ENCODE measurements at places on chromosomes 2 and 18.
A peak's percentile ranks its signal among the peaks of the same experiment; 100 is the strongest.

DNA sequence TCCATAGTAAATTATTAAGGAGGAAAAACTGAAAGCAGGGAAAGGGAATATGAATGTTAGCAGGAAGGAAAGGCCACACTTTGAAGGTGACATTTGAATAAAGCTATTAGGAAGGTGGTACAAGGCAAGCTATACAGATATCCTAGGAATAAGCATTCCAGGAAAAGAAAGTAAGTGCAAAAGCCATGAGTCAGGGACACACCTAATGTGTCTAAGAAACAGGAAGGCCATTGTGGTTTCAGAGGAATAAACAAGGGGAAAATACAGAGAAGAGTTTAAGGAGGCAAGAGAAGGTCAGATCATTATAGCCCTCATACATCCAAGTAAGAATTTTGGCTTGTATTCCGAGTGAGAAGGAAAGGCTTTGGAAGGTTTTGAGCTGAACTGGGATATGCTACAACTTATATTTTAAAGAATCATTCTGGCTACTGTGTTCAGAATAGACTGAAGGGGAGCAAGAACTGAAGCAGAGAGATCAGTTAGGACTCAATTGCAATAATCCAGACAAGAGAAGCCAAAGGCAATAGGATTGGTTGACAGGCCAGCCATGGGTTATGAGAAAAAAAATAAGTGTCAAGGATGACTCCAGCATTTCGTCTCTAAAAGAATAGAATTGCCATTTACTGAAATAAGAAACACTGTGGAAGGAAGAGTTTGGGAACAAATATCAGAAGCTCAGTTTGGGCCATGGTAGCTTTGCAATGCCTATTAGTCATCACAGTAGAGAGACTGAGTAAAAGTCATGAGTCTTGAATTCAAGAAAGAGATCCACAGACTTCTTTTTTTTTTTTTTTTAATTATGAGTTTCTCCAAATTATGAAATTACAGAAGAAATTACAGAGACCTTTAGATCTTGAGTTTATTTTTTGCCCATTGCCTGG lies 11.3 kb downstream of the RAD51AP2 start:
- peak; percentile 43 for DNase-seq

DNA sequence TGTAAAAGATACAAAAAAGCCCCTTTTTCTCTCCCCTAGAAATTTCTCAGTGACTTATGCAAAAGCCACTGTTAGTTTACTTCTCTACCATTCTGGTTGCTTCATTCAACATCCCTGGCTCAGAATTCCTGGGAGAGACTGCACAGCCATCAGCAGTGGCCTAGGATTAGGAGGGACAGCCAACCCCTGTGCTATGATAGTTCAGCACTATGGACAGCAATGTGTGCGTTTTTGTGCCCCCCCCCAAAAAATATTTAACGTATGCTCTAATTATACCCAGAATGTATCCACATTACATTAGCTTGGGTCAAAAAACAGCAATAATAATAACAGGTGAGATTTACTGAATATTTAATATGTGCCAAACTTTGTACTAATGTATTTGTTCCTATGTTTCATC lies 29.0 kb downstream of the OSR1 start:
- no peak for DNase-seq

DNA sequence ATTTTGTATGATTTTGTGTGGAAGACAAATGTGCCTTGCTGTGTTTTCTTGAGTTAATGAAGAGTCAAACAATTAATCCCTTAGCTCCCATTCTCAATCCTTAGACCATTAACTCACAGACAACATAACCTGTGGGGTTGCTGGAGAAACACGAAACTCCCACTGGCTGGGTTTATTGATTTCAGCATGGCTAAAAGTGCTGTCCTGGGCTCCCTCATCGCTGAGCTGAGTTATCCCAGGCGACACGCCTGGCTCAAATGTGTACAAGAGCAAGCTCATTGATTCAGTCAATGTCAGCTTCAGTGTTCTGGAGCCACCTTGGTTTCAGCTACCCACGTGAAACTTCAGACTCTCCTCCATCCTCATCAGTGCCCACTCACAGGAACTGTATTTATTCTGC lies 896.1 kb downstream of the CNTNAP5 start:
- DNase-seq: no peak

GRCh38 chr2:191187105-191187829 lies 36.5 kb upstream of the STAT4 start:
- no peak for DNase-seq

DNA sequence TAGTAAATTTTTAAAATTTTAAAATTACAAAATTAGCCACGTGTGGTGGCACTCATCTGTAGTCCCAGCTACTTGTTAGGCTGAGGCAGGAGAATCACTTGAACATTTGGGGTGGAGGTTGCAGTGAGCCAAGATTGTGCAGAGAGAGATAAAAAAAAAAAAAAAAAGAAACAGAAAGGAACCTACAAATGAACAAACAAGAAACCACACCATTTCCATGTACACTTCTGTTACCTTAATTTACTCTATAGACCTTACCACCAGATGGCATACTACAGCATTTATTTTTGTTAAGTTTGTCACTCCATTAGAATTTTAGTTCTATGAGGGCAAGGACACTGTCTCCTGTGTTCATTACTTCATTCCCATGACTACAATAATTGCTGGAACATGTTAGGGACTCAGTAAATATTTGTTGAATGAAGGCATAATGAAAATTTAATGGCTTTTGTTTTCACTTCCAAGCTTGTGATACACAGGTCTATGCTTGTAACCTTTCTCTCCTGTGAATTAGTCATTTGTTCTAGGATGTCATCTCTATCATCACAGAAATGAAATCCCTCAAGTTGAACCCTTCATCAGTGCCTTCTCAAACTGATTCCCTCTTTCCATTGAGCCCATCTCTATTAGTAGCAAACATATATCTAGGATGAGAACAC lies 76.0 kb downstream of the ARHGAP15 start:
- no peak for DNase-seq

- DNase-seq: no peak
Measured at GRCh38 chr2:200451511-200451910, 58.4 kb downstream of the KCTD18 start.

- peak; percentile 75 for DNase-seq
Measured at GRCh38 chr18:6561420-6561861, 146.7 kb upstream of the L3MBTL4 start.

GRCh38 chr2:143144813-143145455 lies 15.7 kb downstream of the ARHGAP15 start:
- no peak for DNase-seq

DNA sequence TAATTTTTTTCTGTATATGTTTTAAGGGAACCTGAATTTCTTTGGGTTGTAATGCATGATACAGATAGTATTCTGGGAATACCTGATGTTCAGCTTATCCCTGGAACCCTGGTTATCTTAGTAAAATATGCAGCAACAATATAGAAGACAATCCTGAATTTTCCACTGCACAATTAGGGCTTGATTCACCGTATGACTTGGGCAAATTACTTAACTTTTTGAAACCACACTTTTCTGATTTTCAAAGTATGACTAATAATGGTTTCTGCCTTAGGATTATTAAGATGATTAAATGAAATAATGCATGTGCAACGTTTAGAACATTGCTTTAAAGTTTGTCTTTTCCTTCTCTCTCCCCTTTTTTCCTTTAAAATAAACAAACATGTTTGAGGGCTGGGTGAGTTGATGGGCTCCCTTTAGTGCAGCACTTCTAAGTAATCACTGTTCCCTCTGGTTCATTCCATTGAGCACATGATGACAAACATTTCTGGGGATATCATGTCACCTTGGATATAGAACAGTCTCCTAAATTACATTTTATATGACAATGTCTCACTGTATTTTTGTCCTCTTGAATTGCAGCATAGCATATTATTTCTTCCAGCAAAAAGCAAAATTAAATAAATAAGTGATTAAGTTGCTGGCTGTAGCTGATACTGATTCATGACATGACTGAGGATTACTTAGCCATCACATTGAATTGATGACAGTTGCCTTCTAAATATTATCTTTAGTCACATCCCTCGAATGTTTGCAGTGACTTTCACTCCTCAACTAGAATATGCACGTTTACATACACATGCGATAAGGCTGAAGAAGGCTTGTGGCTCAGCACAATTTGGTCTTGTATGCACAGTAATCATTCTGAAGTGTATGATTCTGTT lies 254.5 kb downstream of the NEDD4L start:
- no peak for DNase-seq

DNA sequence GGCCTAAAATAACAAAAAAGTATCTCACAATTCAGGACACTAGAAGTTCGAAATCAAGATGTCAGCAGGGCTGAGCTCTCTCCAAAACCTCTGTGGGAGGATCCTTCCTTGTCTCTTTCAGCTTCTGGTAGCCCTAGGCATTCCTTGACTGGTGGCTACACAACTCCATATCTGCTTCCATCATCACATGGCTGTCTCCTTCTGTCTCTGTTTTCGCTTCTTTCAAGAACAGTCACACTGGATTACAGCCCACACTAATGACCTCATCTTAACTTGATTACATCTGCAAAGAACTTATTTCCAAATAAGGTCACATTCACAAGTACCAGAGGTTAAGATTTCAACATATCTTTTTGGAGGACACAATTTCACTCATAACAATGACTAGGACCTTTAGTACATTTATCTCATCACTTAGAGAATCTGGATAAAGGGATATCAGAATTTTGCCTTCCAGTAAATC lies 275.2 kb downstream of the IRS1 start:
- no peak for DNase-seq

DNA sequence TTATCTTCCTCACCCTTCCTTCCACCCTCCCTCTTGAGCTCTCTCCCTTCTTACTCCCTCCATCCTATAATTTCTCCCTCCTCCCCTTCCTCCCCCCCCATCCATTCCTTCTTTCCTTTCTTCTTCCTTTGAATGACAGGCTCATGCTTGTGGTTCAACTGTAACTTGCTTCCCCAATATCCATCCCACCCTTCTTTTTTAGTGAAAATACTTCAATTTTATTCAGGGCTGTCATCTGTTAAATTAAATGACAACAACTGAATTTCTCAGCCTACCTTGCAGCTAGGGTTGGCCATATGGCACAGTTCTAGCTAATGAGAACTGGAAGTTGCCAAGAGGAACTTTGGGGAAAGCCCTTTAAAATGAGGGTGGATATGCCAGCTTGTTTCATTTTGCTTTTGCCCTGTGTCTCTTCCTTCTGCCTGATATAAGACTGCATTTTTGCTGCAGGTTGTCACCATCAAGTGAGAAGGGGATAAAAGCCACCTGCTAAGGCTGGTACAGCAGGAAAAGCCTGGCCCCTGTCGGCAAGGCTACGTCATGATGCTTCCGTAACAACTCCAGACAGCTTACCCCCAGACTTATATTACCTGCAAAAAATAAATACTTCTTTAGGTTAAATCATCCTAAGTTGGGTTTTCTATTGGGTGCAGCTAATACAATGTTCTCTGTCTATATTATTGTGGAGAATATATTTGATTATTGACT lies 121.8 kb downstream of the NXPH2 start:
- DNase-seq: no peak

DNA sequence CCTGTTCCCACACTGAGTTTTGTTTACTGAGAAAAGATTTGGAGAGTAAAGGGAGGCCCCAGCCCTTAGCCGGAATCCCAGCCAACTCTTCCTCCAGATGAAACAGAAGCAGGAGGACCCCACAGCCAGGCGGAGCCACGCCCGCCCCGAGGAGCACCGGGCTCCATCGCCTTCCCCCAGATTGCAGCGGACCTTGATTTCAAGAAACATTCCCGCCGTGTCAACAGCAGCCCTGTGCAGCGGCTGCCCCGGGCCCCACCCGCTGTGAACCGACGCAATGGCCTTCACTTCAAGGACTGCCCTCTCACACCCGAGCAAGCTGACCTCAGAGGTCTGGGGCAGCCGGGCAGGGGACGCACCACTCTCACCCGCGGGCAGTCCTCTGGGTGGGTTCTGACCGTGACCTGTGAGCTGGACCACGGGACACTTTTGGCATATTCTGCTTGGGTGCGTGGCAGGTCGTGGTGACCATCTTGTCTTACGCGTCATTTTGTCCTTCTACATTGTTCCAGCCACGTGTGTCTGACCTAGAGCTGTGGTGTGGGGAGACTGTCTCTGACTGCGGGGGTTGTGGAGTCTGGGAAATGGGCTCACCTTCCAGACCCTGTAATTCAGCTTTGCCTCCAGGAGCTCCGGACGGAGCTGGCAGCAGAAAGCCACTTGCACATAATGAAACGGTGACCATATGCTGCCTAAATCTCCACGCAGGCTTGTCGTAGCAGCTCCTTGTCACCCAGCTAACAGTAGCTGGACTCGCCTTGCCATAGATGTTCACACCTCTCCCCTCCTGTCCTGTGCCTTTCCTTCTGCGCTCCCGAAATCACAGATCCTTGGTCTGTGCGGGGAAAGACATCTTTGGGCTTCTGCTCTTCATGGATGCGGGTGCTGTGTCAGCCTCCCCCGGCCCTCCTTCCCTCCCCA lies 32.0 kb upstream of the INHBB start:
- DNase-seq: no peak

DNA sequence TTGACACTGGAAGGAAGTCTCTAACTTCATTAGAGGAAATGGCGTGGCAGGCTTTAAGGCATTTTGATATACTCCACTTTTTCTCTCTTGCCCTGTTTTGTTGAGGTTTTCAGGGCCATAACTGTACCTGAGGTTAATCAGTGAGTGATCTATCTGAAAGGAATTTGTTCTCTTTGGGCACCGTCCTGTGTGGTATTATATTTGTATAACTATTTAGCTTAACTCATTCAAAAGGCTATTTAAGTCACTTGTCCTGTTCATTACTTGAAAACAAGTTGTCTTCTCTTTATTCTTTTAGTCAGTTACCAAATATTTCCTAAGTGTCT lies 180.4 kb downstream of the NEDD4L start:
- no peak for DNase-seq

- DNase-seq: no peak
Measured at GRCh38 chr18:79933765-79934164, 17.7 kb downstream of the SLC66A2 start.

- DNase-seq: no peak
Measured at GRCh38 chr18:34595690-34596089, 114.4 kb upstream of the DTNA start.

- DNase-seq: no peak
Measured at GRCh38 chr18:4821801-4822200, 366.7 kb upstream of the DLGAP1 start.

DNA sequence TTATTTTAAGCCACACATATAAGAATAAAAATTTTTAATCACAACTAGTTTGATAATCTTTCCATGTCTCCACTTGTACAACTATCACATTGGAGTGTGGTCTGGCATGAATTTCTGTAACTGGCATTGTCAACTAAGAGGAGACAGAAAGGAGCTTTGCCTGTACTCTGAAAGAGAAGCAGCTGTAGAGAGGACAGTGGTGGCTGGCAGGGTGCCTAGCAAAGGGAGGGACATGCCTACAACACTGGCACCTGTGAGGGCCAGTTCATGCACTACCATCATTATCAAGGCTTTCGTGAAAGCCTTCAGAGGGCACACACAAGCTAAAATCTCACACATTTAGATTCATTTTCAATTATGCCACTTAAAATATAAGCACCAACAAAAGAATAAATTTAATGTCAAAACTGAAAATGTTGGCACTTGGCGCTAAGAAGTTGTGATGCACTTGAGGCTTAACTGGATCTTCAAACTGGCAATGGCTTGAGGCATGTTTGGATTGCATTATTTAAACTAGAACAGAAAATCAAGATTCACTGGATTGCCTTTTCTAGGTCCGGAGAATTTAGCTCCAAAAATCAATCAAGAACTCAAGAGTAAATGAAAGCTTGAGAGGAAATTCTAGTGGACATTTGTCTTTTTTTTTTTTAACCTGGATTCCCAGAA lies 238.6 kb downstream of the ZNF385B start:
- no peak for DNase-seq
